Thoracic aorta endothelial cell (primary cell): ENCODE measurements at places on chromosomes 11 and 22. TPM values are rescaled to one million over a fixed set of nuclear protein-coding genes. Genes with fewer than 3 reads are reported as not detected.

The ZNRF3 gene
- total RNA-seq = 4.9 and 6.3 TPM in 2 replicates

The TYR gene
- not detected in 2 replicates for total RNA-seq

The THAP7 gene
- total RNA-seq = 13.6 and 14.4 TPM in 2 replicates

The IRAG1 gene
- 0.13 and 0.36 TPM in 2 replicates for total RNA-seq

The TRAPPC4 gene
- 52.0 TPM in 2 replicates for total RNA-seq

The KDM4E gene
- not detected in 2 replicates for total RNA-seq

The DLAT gene
- total RNA-seq = 56.7 and 77.5 TPM in 2 replicates

The NXPE4 gene
- not detected in 2 replicates for total RNA-seq

The CD3G gene
- total RNA-seq = not detected in 2 replicates

The NPTXR gene
- 0.29 and 1.3 TPM in 2 replicates for total RNA-seq

The TMEM86A gene
- total RNA-seq = 0.79 and 1.2 TPM in 2 replicates

The F2 gene
- not detected in 2 replicates for total RNA-seq

The USP2 gene
- total RNA-seq = 0.13 and 0.43 TPM in 2 replicates

The MMP8 gene
- total RNA-seq = not detected in 2 replicates

The XPNPEP3 gene
- 19.4 and 23.0 TPM in 2 replicates for total RNA-seq

The PPM1F gene
- 142 and 172 TPM in 2 replicates for total RNA-seq

The MIOX gene
- not detected in 2 replicates for total RNA-seq

The POU2AF2 gene
- total RNA-seq = not detected in 2 replicates

The TMEM258 gene
- 46.4 and 56.1 TPM in 2 replicates for total RNA-seq

The BTBD18 gene
- total RNA-seq = not detected in 2 replicates

The SHANK3 gene
- 36.4 and 54.3 TPM in 2 replicates for total RNA-seq

The RIMBP3C gene
- not detected in 2 replicates for total RNA-seq

The EEF1G gene
- 1,113 and 1,272 TPM in 2 replicates for total RNA-seq

The INS gene
- total RNA-seq = not detected in 2 replicates

The MS4A7 gene
- total RNA-seq = not detected in 2 replicates

The ARCN1 gene
- total RNA-seq = 211 and 219 TPM in 2 replicates

The SCGB1D2 gene
- total RNA-seq = not detected in 2 replicates
